NCI-H187 treated with DMSO at 0.1 percent for 48 hours (cell line): ENCODE measurements at places on chromosomes 11 and 22.

DNA sequence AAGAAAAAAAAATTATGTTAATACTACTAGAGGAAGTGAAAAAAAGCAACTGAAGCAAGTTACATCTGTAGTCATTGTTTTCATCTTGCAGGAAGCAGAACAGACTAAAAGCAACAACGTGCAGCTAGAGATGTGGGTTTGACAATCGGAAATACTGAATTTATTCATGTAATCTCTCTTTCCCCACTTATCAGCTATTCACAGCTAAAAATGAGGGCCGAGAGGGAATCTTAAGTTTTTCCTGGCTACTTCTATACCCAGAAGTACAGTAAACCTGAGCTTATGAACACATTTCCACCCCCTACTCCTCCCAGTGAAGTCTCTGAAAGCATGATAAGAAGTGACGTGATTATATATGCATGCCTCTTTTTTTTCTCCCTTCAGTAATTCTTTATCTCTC lies 116.5 kb downstream of the SPON1 start:
- no peak for DNase-seq

DNA sequence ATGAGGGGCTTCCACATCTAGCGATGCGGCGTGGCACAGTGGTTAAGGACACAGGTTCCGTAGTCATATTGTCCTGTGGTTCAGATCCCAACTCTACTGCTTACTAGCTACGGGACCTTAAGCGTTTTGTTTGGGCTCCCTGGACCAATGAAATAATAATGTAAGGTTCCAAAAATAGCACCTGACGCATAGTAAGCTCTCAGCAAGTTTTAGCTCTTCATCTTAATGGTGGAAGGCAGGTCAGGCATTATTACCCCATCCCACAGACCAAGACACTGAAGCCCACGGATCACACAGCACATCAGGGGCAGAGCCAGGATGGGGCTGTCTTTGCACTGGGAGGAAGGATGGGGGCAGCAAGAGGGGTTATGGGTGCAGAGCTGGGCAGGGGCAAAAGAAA lies 13.0 kb downstream of the DNAJB13 start:
- no peak for DNase-seq

- no peak for DNase-seq
Measured at GRCh38 chr11:66614073-66614472, 2.4 kb upstream of the RBM14 start.

DNA sequence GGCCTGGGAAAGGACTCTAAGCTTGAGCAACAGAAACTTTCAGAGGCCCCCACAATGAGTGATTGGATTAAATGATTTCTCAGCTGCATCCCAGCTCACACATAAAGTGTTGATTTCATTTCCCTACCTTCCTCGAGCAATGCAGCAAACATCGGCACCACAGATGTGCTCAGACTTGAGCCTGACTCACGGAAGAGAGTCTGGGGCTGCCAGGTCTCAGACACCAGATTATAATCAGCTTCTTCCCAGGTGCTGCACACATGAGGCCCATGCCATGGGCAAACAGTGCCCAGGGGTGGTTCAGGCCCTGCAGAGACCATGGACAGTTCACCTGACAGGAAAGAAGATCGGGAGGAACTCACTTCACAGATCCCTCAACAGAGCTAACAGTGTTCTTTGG lies 226.6 kb upstream of the TENM4 start:
- no peak for DNase-seq

DNA sequence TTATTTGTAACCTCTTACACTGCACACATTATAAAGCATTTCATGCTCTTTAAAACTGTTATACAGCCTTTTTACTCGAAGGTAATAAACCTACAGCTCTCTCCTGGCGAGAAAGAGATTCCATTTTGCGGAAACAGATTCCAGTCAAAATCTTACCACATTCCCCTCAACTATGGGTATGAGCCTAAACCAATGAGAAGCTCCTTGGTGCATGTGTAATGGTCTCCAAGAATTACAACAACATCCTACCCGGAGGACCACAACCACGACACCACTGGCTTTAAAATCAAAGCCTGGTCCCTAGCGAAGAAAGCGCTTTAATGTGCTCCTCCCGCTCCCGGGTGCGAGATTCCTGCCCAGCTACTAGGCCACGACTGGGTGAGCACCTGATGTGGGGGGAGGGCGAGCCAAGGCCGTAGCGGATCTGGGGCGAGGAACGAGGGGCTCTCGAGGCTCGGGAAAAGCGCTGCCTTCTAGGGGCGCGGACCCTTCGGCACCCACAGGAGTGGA lies 821 bp downstream of the CELF1 start:
- no peak for DNase-seq

GRCh38 chr11:130854483-130854882 lies 61.8 kb downstream of the SNX19 start:
- no peak for DNase-seq

DNA sequence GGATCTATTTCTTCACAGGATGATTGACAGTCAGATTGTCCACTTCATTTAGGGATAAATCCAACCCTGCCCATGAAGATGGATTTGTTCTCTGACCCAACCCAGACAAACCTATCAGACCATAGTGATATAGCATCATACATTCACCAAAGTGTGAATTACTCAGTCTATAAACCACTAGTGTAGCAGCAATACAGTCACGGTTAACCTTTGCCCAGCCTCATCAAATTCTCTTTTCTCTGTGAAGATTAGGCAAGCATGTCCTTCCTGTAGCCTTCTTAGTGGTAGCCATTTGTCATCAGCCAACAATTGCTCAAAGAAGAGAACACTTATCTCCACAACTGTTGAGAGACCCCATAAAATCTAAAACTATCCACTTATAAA lies 14.4 kb upstream of the BIRC2 start:
- DNase-seq = no peak

DNA sequence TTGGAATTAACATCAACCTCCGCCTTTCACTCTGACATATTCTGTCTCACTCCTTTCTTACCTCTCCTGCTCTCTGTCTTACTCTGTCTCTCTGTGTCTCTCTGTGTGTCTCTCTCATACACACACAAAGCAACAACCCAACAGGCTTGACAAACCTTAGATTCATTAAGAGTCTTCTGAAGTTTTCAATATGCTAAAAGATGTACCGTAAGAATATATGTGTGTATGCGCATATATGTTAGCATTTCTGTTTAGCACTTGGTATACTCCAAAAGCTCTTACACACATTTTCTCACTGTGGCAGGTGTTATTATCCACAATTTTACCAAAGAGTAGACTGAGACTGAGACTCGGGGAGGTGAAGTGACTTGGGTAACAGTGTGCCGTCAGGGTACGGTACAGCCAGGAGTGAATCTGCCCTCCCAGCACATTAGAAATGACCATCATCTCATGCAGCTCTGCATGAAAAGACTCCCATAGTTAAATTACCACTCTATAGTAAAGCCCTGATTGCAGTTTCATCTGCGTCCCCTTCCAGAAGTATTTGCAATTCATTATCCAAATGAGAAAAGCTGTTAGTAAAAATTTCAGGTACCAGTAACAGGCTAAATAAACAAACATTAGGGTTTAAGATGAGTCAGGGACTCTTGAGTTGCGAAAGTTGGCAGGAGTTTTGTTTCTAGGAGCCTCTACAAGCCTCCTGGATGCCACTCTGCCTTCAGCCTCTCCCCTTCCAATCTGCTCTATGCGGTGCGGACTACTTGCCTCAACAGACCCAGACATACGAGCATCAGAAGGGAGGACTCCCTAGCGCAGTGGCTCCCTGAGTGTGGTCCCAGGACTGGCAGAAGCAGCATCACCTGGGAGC lies 195.2 kb upstream of the TMEM45B start:
- DNase-seq = no peak

GRCh38 chr11:68841718-68842426 lies at the start of gene CPT1A:
Gene CPT1A (minus strand): TSS chr11:68841916. CDS start chr11:68815474, 26,442 bp downstream.
- DNase-seq = no peak

DNA sequence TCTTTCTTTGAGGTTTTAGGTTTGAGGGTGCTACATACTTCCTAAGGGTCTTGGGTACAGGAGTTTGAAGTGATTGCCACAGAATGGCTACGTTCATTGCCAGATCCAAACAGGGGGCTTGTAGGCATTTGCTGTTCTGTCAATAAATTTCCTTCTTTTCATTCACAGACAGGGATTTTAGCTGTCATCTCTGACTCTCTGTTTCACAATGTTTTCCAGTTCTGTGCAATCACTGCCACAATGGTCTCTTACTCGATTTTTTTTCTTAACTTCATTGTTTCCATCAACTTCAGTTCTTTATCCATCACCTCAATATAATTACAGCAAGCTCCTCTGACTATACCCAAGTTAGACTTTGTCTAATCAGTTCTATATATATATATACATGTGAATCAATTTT lies 6.2 kb upstream of the HBD start:
- DNase-seq = no peak

DNA sequence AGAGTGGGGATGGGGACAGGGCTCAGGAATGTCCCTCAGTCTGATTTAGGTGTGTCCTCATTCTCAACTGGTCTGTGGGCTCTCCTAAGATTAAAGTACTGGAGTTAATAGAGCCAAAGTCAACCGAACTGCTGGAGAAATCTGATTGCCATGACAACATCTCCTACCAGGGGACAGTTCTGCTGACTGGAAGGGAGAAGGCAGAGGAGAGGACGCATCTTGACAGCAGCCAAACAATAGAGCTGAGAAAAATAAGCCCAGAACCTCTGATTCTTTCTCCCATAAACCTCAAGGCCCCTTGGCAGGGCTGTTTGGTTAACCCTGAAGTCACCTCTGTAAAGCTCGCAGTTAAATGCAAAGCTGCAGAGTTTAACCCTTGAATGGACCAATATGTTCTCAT lies 2.8 kb downstream of the KCTD14 start:
- no peak for DNase-seq

DNA sequence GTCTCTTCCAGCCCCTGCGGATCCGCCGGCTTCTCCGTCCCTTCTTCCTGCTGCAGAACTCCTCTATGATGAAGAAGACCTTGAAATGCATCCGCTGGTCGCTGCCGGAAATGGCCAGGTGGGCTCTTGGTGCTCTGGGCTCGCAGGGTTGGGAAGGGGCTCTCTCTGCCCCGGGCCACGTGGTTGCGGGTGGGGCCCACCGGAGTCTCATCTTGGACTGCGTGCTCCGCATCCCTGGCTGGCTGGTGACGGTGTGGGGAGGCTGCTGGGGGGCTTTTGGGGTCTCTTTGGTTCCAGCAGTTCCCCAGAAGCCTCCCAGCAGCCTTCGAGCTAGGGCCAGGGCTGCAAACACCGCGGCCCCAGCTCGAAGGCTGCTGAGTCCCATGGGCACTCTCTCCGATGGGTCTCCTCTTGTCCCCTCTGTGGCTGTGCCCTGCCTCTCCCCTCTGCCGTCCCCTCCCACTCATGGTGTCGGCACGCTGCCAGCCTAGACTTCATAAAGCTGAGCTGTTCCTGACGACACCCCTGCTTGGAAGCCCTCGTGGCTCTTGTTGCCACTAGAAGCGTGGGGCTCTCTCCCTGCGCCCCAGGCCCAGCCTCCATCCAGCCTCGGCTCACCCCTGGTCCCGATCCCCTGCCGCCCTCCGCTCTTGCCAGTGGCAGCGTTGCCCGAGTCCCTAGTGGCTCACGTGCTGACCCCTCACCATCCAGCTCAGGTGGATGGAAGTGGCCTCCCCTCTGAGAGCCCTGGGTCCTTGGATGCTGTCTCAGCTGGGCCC lies 14.3 kb downstream of the TPCN2 start:
- no peak for DNase-seq

DNA sequence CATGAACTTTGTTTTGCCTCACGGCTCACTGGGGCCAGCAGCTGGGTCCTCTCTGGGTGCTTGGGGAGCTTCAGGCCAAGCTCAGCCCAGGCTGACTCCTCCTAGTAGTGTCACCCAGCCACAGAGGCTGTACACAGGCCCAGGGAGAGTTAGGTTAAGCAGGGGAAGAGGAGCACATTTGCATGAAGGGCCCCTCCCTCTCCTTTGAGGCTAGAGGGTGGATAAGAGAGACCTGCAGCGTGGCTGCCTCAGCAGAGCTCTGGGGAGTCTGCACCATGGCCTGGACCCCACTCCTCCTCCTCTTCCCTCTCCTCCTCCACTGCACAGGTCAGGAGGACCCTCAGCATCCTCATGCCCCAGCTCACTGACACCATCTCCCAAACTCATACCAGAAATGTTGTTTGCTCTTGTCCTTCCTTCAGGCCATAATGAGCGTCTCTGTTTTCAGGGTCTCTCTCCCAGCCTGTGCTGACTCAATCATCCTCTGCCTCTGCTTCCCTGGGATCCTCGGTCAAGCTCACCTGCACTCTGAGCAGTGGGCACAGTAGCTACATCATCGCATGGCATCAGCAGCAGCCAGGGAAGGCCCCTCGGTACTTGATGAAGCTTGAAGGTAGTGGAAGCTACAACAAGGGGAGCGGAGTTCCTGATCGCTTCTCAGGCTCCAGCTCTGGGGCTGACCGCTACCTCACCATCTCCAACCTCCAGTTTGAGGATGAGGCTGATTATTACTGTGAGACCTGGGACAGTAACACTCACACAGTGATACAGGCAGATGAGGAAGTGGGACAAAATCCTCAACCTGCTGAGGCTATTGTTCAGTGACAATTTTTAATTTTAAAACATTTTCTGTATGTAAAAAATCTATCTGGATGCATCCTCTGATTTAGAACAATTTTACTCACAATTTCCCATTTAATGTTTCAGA lies 82.4 kb upstream of the VPREB1 start:
- DNase-seq = no peak

DNA sequence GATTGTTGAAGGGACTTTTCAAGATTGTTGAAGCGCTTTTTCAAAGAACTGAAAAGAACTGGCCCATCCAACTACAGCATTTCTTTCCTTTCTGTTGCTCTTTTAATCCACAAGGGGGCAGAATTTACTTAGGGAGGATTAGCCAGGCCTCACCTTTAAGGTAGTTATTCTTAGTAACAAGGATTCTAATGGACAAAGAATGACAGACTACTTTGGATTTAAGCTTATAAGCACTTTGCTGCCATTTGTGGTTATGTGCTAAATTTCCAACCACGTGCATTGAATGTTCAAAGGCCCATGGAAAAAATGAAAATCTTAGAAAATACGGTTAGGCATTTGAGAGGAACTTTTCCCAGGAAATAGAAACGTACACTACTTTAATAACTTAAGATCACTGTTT lies 49.5 kb upstream of the HSPA8 start:
- peak; percentile 3 for DNase-seq

DNA sequence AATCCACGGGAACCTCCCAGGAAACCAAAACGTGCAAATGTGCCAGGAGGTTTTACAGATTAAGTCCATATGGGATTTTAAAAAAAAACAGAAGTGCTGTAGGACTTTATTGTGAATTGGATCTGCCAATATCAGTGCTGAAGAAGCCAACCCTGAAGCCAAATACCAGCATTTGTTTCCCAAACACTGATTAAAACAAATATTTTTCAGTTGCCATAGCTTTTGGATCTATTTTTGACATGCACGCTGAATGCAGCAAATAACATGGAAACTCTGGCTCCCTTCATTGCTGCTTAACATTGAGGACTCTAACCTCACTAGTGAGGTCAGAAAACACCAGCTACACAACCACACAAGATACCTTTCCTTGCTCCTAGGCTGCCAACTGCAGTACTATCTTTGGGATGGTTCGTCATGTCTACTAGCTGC lies 28.4 kb upstream of the SIK2 start:
- no peak for DNase-seq

- no peak for DNase-seq
Measured at GRCh38 chr11:119284344-119285157, 32.4 kb downstream of the MCAM start.

GRCh38 chr11:22617868-22618267 lies 7.8 kb downstream of the FANCF start:
- no peak for DNase-seq

GRCh38 chr22:22884888-22885840 lies 2.5 kb upstream of the IGLL5 start:
- no peak for DNase-seq

- no peak for DNase-seq
Measured at GRCh38 chr11:131745405-131745804, 375.0 kb downstream of the NTM start.

GRCh38 chr11:64531906-64532312 lies 59.1 kb upstream of the SLC22A12 start:
- no peak for DNase-seq

- peak; percentile 46 for DNase-seq
Measured at GRCh38 chr11:46247659-46248058, 29.8 kb upstream of the CREB3L1 start.
